ENCODE measurements at places on chromosomes 6 and 20. TPM values are rescaled to one million over a fixed set of nuclear protein-coding genes. Genes with fewer than 3 reads are reported as not detected.

Gene SYTL3
- total RNA-seq, result 2.0 TPM

Gene VWA7
- 0.31 TPM for total RNA-seq

Gene CDH4
- 22.3 TPM for total RNA-seq

Gene ANGPT4
- total RNA-seq, result not detected

GRCh38 chr6:53858913-53859312 lies 64.1 kb downstream of the LRRC1 start:
- DNase-seq, result no peak

DNA sequence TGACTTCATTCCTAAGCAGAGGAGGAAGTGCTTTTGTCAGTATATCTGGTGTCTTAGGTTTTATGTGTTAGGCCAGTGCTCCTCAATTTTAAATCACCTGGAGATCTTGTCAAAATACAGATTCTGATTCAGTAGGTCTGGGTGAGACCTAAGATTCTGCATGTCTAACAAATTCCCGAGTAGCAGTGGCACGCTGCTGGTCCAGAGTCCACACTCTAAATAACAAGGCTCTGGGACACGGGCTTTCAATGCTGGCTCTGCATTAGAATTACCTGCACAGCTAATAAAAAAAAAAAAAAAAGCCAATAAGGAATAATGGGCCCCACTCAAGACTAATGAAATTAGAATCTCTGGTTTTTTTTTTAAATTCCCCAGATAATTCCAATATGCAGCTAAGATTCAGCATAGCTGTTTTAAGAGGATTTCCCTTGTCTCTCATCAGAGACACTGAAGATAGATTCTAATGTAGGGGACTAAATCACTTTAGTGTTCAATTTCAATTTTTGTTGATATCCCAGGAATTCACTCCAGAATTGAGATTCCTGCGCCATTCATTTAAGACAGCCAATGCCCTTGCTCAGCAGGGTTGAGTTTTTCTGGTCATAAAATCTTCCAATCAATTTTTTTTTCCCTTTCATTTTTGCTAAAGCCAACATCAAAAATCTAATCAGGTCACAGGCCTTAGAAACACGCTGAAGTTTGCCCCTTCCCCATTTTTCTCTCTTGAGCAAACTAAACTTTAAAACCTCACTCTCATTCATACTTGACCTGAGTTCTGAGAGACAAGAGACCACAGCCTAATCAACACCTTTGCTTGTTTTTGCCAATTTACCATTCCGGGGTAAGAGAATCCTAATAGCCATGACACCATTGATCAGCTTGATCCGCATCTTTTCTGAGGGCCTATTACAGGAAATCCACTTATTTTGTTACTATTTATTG lies 2.4 kb downstream of the TDP2 start:
- no peak for DNase-seq

DNA sequence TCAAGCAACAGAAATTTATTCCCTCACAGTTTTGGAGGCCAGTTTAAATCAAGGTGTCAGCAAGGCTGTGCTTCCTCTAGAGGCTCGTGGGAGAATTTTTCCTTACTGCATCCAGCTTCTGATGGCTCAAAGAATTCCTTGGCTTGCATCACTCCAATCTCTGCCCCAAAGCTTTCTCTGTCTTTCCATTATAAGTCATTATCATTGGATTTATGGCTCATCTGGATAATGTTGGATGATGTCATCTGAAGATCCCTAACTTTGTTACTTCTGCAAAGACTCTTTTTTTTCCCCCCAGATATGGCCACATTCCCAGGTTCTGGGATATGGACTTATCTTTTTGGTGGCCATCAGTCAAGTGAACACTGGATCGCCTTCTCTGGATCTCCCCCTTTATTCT lies 146.3 kb upstream of the B3GAT2 start:
- DNase-seq, result no peak

Measured in occipital lobe (tissue), 3 donors.